ENCODE measurements at places on chromosomes 13 and 19. TPM values are rescaled to one million over a fixed set of nuclear protein-coding genes. Genes with fewer than 3 reads are reported as not detected.

Gene HDGFL2
- 13.2 TPM for total RNA-seq

Gene PTH2
- not detected for total RNA-seq

Gene NACC1
- total RNA-seq: 16.0 TPM

Gene THAP8
- total RNA-seq: 0.42 TPM

Gene CGB7
- not detected for total RNA-seq

Gene ZNF738
- 4.2 TPM for total RNA-seq

Gene RTBDN
- total RNA-seq: 0.21 TPM

Gene FLT3
- total RNA-seq: 4.3 TPM

Gene C1QTNF9
- not detected for total RNA-seq

Gene CYP2A6
- not detected for total RNA-seq

Gene ZNF383
- total RNA-seq: 10.3 TPM

Gene MEDAG
- total RNA-seq: not detected

Gene LILRB5
- total RNA-seq: 0.10 TPM

Data from mononuclear cell (primary cell).